Renal cortical epithelial cell (primary cell): ENCODE measurements at places on chromosomes 16 and 17. TPM values are rescaled to one million over a fixed set of nuclear protein-coding genes. Genes with fewer than 3 reads are reported as not detected.

Gene ABR
- 69.1 and 116 TPM in 2 replicates for total RNA-seq

Gene TMC8
- 0.05 TPM in 1 of 2 replicates, not detected in the other for total RNA-seq

Gene CHD9NB
- total RNA-seq, result 0.52 and 6.6 TPM in 2 replicates

Gene AATK
- 0.20 and 0.52 TPM in 2 replicates for total RNA-seq

Gene TMEM238L
- not detected in 2 replicates for total RNA-seq

Gene SPATA32
- total RNA-seq, result 0.10 TPM in 1 of 2 replicates, not detected in the other

Gene KRT34
- 0.05 and 26.4 TPM in 2 replicates for total RNA-seq

Gene KRT28
- total RNA-seq, result not detected in 2 replicates

Gene ATP1B2
- 0.30 TPM in 1 of 2 replicates, not detected in the other for total RNA-seq

GRCh38 chr17:40550608-40551007, 14.7 kb downstream of the CCR7 start:
- peak; percentile 31 for DNase-seq

DNA sequence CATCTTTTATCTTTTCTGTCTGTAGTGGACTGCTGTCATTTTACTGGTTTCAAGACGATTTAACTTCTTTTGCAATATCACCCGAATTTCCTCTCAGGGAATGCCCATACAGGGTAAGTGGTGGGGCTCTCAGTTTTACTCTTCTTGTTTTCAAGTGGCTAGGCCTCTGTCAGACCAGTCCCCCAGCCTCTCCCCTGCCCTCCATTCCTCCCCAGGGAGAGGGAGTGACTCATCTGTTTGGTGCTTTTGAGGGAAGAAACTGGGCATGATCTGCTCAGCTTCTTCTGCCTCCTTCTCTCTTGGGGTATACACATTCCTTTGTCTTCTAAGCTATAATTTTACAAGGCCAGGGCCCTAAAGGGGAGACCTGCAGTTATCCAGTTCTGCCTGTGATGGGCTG, 332.0 kb downstream of the CBLN1 start:
- DNase-seq, result peak; percentile 27

- DNase-seq, result no peak
These were observed at the start of gene ADAD2 for GRCh38 chr16:84190731-84191388. TSS of gene ADAD2 (plus strand) at chr16:84191157. CDS start at chr16:84191231, 74 bp downstream.

DNA sequence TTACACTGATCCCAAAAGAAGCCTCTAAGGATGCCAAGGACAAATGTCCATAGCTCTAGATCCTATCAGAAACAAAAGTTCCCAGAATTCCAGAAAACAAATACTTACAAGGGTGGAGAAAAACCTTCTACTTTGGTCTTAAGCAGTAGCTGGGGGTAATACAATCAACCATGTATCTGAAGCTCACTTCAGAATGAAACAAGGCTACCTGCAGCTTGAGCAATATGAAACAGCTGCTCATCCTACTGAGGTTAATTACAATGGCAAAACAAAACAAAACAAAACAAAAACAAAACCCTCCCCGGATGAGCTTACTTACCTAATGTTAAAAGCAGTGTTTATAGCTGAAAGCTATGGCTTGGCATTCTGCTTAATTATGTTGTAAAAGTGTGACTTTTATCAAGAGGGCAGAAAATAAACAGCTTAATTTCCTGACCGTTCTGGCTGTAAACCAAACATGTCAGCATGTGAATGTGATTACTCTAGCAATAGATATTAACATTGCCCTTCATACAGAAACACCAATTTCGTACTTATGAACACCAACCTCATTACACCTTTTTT, 10.5 kb downstream of the PDZD9 start:
- no peak for DNase-seq

DNA sequence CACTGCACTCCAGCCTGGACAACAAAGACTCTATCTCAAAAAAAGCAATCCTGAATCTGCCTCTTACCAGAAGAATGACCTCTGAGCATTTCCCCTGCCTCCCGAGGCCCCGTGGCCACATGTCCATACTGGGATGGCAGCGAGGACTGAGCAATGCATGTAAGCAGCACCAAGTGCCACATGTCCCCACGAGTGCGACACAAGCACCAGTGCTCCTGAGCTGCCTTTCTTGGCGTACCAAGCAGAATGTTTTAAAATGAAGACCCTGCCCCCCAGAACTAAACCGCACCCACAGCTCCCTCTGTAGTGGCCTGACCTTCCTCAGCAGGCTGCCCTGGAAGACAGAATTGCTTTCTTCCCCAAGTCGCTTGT, 373.3 kb downstream of the SLC39A11 start:
- DNase-seq, result no peak

DNA sequence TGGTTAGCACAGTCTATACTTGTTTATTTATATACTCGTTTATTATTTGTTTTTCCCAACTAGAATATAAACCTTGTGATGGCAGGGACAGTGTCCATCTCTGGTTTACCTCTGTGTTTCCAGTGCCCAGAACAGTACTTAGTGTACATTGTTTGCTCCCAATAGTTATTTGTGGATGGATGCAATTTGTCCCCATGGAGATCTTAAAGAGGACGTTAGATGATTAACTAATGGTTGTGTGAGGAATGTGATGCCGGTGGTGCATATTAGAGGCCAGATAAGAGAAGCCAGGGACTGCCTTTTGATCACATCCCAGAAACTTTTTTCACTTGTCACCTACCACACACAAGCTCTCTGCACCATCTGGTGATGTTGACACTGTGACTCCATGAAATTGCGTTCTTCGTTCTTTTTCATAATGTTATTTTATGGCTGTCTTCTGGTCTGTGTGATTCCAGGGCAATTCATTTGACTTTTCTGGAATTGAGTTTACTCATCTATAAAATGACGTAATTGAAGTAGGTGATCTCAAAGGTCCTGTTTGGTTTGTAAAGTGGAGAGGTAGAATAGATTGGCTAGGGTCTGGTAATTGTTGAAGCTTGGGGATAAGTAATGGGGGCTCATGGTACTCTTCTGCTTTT, 1.2 kb downstream of the COX10 start:
- DNase-seq, result peak; percentile 59

DNA sequence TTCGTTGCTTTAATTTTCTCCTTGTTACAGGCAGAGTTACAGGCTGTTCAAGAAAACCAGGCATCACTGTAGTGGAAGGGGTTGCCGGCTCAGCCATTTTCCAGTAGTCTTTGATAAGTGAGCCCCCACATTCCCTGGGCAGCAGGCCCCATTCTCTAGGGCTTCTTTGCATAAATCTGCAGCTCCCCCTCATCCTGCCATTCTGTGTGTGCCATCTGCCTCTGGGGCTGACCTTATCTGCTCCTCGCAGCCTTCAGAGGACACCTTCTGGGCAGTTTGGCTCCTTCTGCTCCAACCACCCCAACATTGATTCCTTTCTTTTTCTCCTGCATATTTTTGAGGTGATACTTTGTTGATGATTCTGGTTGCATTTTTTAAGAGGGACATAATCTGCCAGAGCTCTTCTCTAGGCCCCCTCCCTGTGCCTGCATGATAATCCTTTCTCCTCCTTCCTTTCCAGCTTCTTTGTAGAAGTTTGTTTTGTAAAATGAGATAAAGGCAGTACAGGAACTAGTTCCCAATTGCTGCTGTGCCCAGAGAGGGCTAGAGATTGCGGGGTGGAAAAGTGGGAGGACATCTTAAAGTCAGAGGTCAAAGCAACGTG, 17.1 kb downstream of the RND2 start:
- no peak for DNase-seq

DNA sequence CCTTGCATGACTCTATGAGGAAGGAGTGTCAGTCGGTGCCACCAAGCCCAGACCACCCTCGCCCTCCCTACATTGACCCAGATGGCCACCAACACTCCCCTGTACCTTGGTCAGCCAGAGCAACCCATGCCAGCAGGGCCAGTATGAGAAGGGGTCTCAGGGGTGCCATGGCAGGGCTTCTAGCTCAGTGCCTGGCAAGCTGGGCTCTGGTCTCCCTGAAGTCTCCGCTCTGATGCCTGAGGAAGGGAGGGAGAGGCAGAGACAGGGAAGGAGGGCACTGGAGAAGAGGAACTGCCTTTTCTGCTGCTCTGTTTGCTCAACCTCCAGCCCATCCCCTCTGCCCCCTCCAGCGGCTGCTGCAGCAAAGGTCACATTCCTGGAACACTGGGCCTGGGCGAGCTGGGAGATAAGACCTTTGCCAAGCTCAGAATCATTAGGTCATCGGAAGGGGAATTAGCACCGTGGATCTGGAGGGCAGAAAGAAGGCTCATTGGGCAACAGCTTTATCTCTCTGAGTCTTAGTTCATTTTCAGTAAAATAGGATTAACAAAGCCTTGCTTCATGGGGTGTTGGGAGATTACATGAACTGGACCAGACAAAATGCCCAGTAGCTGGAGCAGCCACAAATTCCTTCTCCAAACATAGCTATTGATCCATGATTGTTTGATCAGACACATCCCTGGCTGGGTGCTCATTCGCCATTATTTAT, at the start of gene VTN:
Gene VTN, minus strand, starts transcription at position 273 of the 709 bp plus-strand sequence. Its CDS starts 104 bp downstream, at position 169.
- DNase-seq, result no peak

DNA sequence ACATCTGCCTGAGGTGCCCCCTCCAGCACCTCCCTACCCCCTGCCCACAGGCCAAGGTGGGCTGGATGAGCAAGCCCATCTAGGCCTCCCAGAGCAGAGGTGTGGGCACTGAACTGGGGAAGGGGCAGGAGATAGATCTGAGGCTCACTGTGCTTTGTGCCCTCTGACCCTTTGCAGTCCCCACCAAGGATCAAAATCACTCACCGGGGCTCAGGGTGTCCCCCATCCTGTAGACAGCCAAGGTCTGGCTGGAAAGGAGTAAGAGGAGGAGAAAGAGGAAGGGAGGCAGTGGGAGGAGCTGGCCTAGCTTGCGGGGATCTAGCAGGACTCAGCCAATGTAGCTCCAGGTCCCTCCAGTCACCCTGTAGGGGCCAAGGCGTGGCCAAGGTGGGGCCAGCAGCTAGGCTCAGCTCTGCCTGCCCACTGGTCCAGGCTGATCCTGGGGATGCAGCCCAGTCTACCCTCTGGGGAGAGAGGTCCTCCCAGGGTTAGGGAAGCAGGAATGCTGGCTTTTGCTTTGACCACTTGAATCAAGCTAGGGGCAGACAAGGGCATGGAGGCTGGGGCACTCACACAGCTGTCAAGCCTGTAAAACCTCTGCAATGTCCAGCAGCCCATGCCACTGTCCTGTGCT, 1.8 kb downstream of the SLC12A4 start:
- peak; percentile 16 for DNase-seq

- DNase-seq, result no peak
These were observed 24.1 kb downstream of the SEC14L5 start for GRCh38 chr16:4982056-4982867.

GRCh38 chr16:7602291-7602950, 269.8 kb downstream of the RBFOX1 start:
- DNase-seq, result no peak

- DNase-seq, result no peak
These were observed 10.8 kb upstream of the CBLN1 start for GRCh38 chr16:49292413-49292812.

DNA sequence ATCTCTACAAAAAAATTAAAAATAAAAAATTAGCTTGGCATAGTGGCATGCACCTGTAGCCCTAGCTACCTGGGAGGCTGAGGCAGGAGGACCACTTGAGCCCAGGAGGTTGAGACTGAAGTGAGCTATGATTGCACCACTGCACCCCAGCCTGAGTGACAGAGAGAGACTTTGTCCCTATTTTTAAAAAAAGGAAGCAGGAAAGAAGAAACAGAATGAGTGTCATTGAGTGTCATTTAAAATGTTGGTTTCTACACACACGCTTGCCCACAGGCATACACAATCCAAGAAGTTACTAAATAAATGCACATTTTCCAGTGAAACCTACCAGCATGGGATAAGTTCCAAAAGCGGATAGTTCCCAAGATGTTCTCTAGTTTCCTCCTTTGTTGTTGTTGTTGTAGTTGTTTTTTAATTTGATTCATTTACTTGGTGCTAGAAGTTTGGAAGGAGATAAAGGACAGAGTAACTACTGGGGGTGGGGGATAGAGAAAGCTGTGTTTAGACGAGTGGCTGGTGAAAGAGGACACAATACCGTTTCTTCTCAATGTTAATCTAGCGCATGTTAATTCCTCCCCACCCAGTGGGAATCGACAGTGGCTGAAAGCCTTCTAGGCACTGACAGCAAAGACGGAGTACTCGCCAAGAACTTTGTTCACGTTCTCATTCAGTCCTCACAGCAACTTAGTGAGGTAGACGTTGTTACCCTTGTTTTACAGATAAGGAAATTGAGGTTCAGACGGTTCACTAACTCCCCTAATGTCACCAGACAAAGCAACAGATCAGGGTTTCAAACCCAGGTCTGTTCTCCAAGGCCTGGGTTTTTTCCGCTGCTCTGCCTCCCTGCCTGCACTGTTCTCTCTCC, 17.3 kb downstream of the MRPS23 start:
- DNase-seq, result no peak

DNA sequence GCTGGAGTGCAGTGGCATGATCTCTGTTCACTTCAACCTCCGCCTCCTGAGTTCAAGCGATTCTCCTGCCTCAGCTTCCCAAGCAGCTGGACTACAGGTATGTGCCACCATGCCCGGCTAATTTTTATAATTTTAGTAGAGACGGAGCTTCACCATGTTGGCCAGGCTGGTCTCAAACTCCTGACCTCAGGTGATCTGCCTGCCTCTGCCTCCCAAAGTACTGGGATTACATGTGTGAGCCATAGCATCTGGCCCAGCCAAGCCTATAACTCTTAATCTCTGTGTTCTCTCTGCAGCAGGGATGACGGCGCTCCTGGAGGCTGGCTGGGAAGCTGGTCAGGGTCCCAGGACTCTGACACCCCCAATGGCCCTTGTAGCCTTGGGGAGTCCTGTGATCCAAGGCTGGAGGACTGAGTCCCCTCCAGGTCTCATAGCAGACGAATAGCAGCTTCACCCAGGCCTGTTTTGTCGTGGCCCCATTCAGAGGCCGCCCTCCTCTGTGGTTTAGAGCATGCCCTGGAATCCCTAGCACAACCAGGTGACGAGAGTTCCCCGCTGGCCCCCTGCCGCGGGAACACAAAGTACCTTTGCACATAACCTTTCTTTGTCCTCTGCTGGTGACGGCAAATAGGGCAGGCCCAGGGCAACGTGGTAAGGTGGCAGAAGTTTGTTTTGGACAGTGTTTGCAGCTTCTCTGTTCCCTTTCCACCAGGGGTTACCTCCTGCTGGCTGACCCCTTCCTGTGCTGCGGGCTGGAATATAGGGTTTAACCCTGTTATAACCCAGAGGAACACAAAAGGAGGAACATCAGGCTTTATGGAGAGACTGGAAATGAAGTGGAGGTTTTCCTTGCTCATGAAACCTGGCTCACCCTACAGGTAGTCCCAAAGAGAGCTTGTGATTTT, 43.0 kb upstream of the TOB1 start:
- DNase-seq, result peak; percentile 57

DNA sequence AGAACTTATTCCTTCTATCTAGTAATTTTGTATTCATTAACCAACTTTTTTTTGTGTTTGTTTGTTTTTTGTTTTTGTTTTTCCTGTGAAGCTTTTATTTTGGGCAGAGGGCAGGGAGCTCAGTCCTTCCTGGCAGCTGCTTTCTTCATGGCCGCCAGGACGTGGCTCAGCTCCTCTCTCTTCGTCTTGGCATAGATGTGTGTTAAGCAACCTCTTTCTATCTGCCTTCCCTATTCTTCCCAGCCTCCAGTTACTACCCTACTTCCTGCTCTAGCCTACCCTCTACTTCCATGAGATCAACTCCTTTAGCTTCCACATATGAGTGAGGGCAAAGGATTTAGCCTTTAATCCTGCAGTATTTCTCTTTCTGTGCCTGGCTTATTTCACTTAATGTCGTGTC, 8.2 kb upstream of the BRD7 start:
- no peak for DNase-seq
